Esophagus squamous epithelium (tissue), 5 donors: ENCODE measurements at places on chromosomes 2 and 18. TPM values are rescaled to one million over a fixed set of nuclear protein-coding genes. Genes with fewer than 3 reads are reported as not detected.

DNA sequence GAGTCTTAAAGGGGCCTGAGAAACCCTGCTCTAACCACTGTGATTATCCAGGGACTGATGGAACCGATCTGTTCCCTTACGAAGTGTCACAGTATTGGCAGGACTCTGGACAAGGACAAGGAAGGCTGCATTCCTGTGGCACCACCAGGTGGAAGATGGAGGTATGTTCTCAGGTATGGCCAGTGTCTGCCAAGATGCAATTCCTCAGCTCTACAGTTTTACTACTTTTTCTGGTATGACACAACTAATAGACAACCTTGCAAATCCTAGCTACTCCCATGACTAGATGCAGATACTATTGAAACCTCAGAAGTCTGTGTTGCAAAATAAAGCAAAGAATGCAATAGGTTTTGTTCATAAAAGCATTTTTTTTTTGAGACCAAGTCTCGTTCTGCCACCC, 14.6 kb downstream of the RAB31 start:
- no peak overlapping the region for H3K4me3 ChIP-seq
- no peaks in the 10 kb centered on the region for H3K27me3 ChIP-seq
- H3K27ac ChIP-seq = no peak overlapping the region
- peaks cover 5% of the 10 kb centered on the region for H3K36me3 ChIP-seq
- no peak for DNase-seq
- peaks cover 17% of the 10 kb centered on the region for H3K4me1 ChIP-seq

- no peaks in the 10 kb centered on the region for H3K4me1 ChIP-seq
- H3K27me3 ChIP-seq = no peaks in the 10 kb centered on the region
- H3K36me3 ChIP-seq = no peaks in the 10 kb centered on the region
- no peak for DNase-seq
- no peak overlapping the region for H3K4me3 ChIP-seq
- H3K27ac ChIP-seq = no peak overlapping the region
These were observed 175.4 kb upstream of the SPRED2 start for GRCh38 chr2:65607662-65608305.

- H3K4me3 ChIP-seq = no peak overlapping the region
- H3K36me3 ChIP-seq = no peaks in the 10 kb centered on the region
- H3K4me1 ChIP-seq = no peaks in the 10 kb centered on the region
- DNase-seq = no peak
These were observed 103.3 kb downstream of the ALK start for GRCh38 chr2:29817801-29818680.

DNA sequence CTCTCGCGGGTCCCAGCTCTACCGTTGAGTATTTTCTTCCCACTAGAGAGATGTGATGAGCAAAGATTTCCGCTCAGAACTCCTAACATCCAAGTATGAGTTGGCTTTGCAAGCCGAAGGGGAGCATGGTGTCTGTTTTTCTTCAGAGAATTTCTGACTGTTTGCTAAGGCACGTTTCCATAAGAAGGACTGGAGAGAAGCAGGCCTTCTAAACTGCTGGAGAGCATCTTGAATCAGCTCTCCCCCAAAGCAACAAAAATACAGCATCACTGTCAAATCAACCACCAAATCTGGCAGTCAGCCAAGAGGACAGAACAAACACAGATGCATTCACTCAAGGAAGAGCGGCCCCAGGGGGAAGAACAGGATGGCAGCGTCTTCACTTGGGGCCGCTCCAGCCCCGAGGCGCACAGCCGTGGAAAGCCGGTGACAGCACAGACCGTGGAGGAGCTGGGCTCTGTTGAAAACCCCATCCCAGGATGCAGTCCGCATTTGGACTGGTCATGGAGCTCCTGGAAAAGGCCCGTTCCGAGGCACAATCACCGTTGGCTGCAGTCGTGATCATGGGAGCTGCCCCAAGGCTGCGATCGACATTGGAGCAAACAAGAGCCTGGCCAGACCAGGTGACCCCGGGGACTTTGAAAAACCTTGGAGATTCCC, 101.4 kb downstream of the NFATC1 start:
- no peak overlapping the region for H3K4me3 ChIP-seq
- peaks cover 10% of the 10 kb centered on the region for H3K4me1 ChIP-seq
- H3K36me3 ChIP-seq = peaks cover 5% of the 10 kb centered on the region
- no peak for DNase-seq
- no peak overlapping the region for H3K27ac ChIP-seq
- no peaks in the 10 kb centered on the region for H3K27me3 ChIP-seq

- H3K27me3 ChIP-seq = no peaks in the 10 kb centered on the region
- H3K27ac ChIP-seq = no peak overlapping the region
- H3K36me3 ChIP-seq = no peaks in the 10 kb centered on the region
These were observed 22.8 kb upstream of the NT5C1B start for GRCh38 chr2:18612133-18612532.

DNA sequence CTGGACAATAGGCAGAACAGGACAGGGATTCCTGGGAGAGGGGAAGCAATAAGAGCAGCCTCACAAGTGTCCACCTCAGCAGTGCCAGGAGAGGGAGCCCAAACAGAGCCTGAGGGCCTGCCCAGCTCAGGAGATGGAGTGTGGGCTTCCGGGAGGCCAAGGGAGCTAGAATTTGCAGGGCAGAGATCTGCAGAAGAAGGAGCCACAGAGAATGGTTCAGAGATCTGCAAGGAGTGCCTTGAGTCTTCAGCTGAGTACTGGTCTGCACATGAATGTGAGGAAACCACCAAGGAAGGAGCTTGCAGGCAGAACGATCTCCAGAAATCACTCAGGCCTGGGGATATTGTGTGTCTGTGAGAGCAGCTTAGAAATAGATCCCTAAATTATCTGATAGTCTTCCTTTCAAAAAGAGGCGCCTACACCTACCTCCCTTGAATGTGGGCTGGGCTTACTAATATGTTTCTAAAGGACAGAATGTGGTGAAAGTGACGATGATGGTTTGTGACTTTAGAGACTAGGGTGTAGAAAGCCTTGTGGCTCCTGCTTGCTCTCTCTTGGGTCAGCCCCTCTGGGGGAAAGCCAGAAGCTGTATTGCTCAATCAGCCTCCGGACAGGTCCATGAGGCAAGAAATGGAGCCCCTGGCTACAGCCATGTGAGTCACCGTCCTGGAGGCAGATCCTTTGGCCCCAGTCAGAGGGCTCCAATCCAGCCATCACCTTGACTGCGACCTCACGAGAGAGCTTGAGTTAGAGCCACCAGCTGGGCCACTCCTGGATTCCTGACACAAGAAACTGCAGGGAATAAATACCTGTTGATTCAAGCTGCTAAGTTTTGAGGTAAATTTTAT, 7.6 kb upstream of the LPIN1 start:
- no peaks in the 10 kb centered on the region for H3K4me1 ChIP-seq
- H3K36me3 ChIP-seq = no peaks in the 10 kb centered on the region
- H3K27me3 ChIP-seq = no peaks in the 10 kb centered on the region
- DNase-seq = no peak

SLC5A7 gene
- 0.19 TPM for total RNA-seq

C18orf54 gene
- total RNA-seq = 1.6 TPM

TWIST2 gene
- 5.7 TPM for total RNA-seq

CNTNAP5 gene
- total RNA-seq = not detected

PPP1R1C gene
- total RNA-seq = 9.2 TPM
